Neural cell (in vitro differentiated cells): ENCODE measurements at places on chromosomes 1 and 21. TPM values are rescaled to one million over a fixed set of nuclear protein-coding genes. Genes with fewer than 3 reads are reported as not detected.

HSPB7 gene
- polyA plus RNA-seq: 0.10 TPM in 1 of 2 replicates, not detected in the other

MARK1 gene
- 38.6 and 39.3 TPM in 2 replicates for polyA plus RNA-seq

LRRC7 gene
- 113 and 141 TPM in 2 replicates for polyA plus RNA-seq

IL20 gene
- polyA plus RNA-seq: not detected in 2 replicates

PIGR gene
- polyA plus RNA-seq: not detected in 2 replicates

SPATA46 gene
- polyA plus RNA-seq: not detected in 2 replicates

COG2 gene
- 14.5 and 14.7 TPM in 2 replicates for polyA plus RNA-seq

OR2T11 gene
- polyA plus RNA-seq: not detected in 2 replicates

KRTAP12-2 gene
- not detected in 2 replicates for polyA plus RNA-seq

SPRR2A gene
- polyA plus RNA-seq: not detected in 2 replicates

CADM3 gene
- polyA plus RNA-seq: 81.7 and 91.2 TPM in 2 replicates

RGSL1 gene
- polyA plus RNA-seq: not detected in 2 replicates

SMAP2 gene
- polyA plus RNA-seq: 46.8 and 56.3 TPM in 2 replicates

CA14 gene
- 1.1 and 1.5 TPM in 2 replicates for polyA plus RNA-seq

APCS gene
- polyA plus RNA-seq: not detected in 2 replicates

HTR6 gene
- not detected in 2 replicates for polyA plus RNA-seq

MASP2 gene
- polyA plus RNA-seq: not detected in 2 replicates
